ENCODE measurements at places on chromosomes 3 and 15.

DNA sequence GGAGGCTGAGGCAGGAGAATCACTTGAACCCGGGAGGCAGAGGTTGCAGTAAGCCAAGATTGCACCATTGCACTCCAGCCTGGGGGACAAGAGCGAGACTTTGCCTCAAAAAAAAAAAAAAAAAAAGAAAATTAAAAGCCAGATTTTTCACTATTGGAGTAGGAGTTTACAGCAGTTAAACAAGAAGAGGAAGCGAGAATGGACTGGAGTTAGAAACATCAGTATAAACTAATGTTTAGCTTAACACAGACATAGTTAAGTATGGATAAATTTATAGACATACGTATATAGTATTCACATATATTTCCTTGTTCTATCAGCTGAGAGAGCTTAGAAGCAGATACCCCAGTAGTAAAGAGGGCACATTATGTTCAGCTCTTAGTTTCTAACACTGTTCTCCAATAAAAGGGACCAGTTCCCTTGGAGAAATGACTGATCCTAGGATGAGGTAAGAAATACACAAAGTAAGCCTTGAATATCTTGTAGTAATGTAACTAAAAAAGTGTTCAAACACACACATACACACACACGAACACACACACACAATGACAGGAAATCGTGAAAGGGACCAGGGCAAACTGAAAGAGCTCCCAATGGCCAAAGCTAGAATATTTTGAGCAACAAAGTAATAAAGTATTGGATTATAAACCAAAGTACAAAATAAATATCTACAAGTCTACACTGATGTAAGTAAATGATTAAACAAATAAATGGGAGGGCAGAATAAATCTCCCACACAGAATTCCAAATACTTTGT is 25.1 kb downstream of the PIK3CB start:
- DNase-seq = no peak

DNA sequence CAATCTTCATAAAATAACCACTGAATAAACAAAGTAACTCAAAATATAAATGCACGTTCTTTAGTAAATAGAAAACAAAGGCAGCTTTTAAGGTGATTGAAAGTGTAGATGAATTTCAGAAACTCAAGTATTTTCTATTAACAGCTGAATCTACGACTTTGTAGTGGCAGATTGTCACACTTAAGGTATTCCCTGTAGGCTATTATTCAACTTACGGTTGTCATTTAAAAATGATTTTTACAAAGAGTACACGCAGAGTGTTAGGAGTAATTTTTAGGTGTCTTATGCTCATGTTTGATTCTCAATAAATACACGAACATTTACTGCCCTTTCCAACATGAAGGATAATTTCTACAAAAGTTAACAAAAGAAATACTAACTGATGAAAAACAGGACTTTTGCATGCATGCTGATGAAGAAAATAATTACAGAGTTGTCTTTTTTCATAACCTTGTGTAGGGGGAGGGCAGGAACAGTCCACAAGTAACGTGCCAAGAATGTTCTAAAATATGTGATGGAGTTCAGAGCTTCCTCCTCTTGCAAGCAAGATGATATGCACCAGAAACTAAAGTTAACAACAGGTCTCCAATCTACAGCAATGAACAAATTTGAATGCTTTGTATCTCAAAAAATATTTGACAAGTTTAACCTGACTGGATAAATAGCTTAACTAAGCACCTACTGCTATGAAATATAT is 16.7 kb downstream of the DCBLD2 start:
- no peak for DNase-seq

DNA sequence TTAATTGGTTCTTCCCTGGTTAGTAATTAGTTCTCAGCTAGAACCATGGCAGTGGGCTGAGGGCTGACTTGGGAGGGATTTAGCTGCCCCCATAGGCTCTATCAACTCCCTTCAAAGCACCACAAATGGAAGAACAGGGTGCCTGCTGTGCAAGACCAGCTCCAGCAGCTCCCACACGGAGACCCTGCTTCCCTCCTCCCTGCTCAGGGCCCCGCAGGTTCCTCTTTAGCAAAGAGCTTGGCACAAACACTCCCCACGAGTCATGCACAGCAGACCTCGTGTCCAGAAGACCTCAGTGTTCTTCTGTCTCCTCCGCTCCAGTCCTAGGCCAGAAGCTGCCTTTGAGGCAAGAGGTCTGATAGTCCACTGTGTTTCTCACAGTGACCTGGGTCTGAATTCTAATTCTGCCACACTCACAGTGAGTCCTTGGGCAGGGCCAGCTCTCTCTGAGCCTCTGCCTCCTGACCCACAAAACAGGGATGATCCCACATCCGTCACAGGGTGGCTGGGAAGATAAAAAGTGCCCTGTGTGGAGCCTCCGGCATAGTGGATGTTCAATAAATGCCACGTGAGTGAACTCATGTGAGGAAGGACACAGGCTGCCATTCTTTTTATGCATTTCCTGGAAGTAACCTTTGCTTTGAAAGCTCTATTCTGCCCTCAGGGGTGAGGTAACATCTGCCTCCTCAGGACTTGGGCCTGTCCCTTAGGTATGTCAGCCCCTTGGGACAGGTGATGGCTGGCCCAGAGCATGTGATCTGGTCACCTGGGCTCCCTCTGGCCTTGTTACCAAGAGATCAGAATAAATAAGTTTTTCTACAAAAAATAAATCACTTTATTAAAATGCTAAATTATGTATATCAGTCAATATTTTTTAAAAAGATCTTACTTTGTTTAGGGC is 7.6 kb downstream of the RAB6B start:
- no peak for DNase-seq

GRCh38 chr3:152185891-152186630 is 82.7 kb upstream of the MBNL1 start:
- no peak for DNase-seq

GRCh38 chr15:68495981-68496705 is 64.2 kb upstream of the ITGA11 start:
- DNase-seq = no peak

- DNase-seq = no peak
Measured at GRCh38 chr3:52197499-52197841, 490 bp upstream of the ALAS1 start.

GRCh38 chr3:65672871-65673815 is 365.6 kb downstream of the MAGI1 start:
- DNase-seq = peak; percentile 41

GRCh38 chr3:49030321-49030720 is 1.1 kb upstream of the IMPDH2 start:
- DNase-seq = no peak

DNA sequence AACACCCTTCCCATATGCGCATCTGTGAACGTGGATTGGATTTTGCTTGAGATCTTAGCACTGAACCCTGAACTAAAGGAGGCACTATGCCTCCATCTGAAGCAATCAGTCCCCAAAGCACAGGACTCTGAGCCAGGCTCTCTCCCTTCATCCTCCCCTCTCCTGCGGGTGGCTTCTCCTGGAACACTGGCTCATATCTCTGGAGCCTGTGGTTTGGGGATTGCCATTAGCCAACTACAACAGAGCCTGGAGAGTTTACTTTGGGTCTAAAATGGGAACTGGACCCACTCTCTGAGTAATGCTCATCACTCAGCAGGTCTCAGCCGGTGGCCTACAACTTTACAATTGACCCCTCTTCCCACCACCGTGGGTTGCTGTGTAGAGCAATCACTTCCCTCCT is 190.8 kb upstream of the HES1 start:
- DNase-seq = no peak

- DNase-seq = no peak
Measured at GRCh38 chr15:91072161-91072560, 27.9 kb upstream of the SV2B start.

DNA sequence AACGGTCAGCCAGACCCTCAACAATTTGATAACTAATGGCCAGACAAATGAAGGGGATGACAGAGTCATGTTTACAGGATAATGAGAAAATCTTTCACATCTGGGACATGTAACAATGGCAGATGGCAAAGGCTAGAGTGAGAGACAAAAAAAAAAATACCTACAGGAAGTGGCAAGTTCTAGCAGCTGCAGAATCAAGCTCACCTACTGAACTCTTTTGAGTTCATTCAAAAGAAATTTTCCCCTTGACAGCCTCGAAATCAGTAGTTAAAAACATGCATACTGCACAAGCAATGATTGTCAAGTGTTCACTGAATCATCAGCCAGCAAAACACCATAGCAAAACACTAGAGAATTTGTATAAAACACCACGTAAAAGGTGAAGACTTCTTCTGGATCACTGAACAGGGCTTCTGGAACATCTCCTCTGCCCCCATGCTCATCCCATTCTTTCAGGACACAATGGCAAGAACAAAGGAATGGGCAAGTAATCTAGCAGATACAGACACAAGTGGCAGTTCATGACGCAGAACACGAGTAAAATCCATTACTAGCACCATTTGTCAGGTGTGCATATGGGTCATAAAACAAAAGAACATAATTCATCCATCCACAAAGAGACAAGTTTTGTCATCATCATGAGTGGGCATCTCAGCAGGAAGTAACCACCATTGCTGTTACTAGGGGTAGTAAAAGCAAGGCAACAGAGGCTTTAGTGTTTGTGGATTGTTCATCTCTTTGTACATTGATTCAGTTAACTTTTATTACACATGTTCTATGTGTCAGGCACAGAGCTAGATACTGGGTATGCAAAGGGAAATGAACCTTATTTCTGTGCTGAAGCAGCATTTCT is 13.8 kb upstream of the KCNMB2 start:
- no peak for DNase-seq

GRCh38 chr15:26806574-26806973 is 33.7 kb upstream of the GABRB3 start:
- no peak for DNase-seq

DNA sequence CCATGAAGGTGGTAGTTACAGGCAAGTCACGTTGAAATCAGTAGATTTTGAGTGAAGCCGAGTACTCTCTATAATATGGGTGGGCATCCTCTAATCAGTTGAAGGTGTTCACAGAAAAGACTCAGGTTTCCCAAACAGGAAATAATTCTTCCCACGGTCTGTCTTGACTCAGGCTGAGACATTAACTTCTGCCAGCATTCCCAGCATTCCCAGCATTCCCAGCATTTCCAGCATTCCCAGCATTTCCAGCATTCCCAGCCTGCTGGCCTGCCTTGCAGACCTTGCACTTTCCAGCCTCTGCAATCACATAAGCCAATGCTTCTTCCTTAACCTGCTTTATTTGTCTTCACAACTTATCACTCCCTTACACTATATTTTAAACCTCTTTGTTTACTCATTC is 542.3 kb upstream of the ROBO2 start:
- DNase-seq = no peak

- DNase-seq = no peak
Measured at GRCh38 chr15:93523481-93523880, 434.5 kb upstream of the RGMA start.

DNA sequence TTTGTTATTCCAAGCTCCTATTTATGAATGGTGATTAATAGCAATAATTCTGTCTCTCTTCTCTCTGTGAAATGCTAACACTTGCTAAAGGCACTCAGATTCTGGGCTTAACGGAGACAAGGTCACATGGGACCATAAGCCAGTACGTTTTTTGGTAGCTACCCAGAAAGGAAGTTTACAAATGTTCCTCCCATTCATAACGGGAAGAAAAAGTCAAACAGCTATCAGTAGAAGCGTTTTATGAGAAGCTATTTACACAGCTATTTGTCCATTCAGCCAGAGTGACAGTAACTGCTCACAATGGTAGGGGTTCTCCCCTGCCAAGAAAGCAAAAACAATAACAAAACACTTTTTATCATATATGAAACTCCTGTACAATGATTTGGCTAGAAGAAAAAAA is 51.5 kb downstream of the ZMAT3 start:
- DNase-seq = no peak

- DNase-seq = no peak
Measured at GRCh38 chr3:151316267-151316991, at the start of gene GPR87. Gene GPR87 (minus strand): TSS chr3:151316820. CDS start chr3:151300100, 16,720 bp downstream.

DNA sequence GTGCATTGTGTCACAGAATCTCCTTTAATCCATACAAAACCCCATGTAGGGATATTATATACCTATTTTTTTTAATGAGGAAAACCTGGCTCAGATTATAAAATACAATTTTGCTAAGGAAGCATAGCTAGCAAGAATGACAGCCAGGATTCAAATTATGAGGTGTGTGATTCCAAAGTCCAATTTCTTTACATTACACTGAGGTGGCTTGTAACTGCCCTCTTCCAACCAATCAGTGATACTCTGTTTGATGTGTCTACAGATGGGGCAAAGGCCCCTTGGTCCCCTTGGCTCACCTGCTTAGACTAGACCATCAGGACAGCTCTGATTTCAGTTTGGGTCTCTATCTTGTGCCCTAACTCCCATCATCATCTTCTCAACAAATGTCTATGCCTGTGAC is 120.3 kb upstream of the ADAMTS9 start:
- no peak for DNase-seq

All from nucleus accumbens (tissue), 56 donors.